GM13976 (cell line): ENCODE measurements at places on chromosomes 13 and 19.
A peak's percentile ranks its signal among the peaks of the same experiment; 100 is the strongest.

GRCh38 chr13:19665427-19665859 lies 32.0 kb downstream of the MPHOSPH8 start:
- DNase-seq: no peak

- DNase-seq: no peak
Measured at GRCh38 chr13:83216479-83217245, 665.6 kb downstream of the SLITRK1 start.

DNA sequence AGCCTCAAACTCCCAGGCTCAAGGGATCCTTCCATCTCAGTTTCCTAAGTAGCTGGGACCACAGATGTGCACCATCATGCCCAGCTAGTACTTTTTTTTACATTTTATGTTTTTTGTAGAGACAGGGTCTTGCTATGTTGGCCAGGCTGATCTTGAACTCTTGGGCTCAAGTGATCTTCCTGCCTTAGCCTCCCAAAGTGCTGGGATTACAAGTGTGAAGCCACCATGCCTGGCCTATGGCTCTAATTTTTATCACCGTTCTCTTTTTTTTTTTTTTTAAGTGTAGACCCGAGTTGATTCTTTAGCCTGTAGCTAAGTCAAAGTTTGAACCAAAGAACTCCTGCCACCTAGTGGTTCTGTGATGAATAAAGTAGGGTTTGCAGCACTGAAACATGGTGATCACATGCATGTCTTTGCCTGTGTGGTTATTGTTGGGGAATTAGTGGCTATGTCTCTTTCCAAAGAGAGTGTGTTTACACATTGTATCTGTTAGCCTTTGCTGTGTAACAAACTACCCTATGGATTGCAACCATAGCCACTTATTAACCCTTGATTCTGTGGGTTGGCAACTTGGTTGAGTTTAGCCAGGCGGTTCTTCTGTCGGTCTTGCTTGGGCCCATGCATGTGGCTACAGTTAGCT lies 11.6 kb downstream of the NFILZ start:
- peak; percentile 55 for DNase-seq

DNA sequence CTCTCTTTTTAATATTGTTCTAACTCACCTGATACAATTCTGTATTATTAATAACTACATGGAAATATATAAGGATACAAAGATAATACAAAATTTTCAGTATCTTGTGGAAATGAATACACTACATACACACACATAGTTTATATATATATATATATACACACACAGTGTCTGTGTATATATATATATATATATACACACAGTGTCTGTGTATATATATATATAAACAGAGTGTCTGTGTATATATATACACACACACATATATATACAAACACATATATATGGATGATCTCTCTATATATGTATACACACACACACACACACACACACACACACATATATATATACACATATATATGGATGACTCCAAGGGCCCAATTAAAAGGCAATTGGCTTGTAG lies 749.1 kb downstream of the DACH1 start:
- DNase-seq: no peak

- no peak for DNase-seq
Measured at GRCh38 chr19:35316560-35316959, 12.4 kb upstream of the CD22 start.

DNA sequence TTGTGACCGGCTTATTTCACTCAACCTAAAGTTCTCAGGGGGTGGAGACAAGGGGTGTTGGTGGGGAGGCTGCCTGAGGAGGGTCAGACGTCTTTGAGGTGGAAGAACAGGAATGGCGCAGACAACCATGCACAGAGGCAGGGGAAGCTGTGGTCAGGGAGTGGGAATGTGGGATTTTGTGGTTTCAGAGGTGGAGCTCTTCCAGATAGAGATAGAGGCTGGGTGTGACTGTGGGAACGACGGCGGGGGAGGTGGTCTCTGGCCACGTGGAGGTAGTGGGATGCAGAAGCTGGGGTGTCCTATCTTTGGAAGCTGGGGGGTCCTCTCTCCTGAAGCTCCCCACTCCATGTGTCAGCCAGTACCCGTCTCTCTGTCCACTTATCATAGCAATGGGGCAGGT lies 7.8 kb upstream of the KLK14 start:
- DNase-seq: no peak

DNA sequence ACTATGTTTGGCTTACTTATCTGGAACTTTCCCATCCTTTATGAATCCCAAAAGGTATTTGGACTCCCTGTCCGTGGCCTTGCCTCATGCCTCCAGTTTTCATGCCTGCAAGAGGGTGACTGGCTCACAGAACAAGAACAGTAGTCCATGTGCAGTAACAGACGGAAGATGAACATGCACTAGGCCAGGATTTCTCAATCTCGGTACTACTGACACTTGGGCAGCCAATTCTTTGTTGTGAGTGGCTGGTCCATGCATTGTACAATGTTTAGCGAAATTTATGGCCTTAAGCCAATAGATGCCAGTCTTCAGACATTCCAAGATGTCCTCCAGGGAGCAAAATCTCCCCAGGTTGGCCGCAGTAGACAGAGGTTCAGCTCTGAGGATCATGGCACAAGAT lies 61.9 kb downstream of the DOCK9 start:
- DNase-seq: no peak

DNA sequence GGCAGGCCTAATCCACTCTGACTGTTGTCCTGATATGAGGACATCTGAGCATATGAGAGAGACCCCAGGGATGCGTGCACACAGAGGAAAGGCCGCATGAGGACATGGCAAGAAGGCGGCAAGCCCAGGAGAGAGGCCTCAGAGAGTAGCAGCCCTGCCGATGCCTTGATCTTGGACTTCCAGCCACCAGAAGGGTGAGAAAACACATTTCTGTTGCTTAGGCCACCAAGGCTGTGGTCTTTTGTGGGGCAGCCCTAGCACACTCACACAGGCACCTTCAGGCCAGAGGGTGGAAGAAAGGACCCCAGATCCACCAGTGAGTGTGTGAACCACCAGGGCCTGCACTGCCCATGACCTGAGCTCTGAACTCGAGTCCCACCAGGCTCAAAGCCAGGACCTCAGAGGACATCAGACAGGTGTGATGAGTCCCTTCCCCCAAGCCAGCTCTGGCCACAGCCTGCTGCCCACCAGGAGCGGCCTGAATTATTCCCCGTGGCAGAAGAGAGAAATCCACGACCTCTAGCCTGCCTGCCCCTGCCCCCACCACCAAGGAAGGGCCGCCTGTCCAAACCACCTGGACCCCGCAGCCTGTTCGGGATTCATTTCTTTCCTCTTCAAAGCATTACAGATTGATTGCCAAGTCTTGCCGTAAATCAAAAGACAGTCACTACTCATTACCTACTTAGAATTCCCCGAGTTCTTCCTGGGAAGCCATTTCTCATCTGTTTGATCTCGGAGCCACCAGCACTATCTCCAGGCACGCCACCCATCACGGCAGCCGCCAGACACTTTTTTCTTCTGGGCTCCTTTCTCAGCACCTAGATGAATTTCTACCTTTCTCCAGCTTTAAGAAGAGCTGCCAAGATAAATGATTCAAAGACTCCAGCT lies 72.2 kb downstream of the CEBPG start:
- no peak for DNase-seq

- peak; percentile 24 for DNase-seq
Measured at GRCh38 chr13:27971776-27972477, 2.8 kb upstream of the CDX2 start.

GRCh38 chr13:44643256-44643655 lies 67.1 kb upstream of the TSC22D1 start:
- no peak for DNase-seq

- DNase-seq: peak; percentile 20
Measured at GRCh38 chr13:54029226-54029625, 1000.6 kb downstream of the OLFM4 start.

GRCh38 chr13:113848431-113849260 lies 15.2 kb downstream of the GAS6 start:
- no peak for DNase-seq

DNA sequence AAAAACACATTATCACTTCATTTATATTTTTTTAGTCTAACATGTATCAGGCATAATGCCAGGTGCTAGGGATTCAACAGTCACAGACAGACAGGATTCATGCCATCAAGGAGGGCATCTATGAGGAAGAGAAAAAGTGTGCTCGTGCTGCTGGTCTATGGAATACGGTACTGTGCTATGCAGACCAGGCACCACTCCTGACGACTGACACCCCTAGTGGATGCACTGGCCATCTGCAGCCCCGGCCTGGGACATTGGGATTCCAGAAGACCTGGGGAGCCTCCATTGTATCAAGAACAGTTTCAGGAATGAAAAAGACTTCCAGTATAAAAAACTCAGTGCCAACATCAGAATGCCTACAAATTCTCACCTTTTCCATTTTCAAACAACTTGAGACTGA lies 94.0 kb downstream of the KLF12 start:
- DNase-seq: no peak

DNA sequence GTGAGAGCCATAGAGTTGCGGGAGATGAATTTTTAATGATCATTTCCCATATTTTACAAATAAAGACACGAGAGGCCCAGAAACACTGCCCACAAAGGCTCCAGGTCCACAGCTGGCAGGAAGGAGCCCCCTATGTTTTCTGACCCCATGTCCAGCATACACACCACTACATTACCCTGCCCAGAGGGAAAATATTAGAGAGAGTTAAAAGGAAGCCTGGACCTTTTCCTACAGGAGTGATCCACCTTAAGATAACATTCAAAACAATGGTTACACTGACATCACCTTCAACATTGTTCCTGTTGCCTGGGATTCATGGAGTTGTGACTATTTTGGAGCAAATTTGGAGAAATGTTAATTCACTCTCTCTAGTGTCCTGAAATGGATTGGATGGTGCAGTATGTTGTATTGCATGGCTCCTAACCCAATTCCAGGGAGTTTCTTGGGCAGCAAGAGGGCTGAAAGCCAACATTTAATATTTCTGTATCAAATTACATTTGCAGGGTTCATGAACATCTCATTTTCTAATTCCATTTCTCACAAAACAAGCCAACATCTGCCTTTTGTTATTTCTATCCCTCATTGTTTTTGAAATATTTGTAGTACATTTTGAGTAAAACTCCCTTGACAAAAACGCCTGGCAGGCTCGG lies 172.5 kb downstream of the DLEU7 start:
- DNase-seq: no peak

DNA sequence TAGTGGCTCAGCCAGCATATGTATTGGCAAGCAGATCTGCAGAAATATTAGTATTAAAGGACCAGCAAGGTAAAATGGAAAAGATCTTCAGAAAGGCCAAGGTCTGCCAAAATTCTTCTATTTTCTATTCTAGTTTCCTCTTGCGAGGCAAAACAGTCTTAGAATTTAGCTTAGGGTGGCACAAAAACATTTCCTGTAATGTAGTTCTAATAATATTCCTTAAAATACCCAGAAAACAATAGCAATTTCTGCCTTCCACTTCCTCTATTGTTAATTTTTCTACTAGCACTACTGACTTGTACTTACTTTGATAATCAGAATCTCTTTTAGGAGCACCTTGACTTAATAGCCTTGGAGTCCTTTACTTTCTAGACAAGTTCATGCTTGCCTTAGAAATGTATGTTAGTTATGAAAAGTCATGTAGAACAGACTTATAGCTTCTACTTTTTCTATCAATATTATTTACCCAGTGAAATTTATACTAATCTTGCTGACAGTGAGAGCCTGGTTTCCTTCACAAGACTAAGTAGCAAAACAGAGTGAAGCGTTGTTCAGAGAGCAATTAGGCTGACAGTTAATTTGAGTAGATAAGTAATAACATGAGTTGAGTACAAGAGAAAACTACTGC lies 23.9 kb upstream of the LPAR6 start:
- no peak for DNase-seq

DNA sequence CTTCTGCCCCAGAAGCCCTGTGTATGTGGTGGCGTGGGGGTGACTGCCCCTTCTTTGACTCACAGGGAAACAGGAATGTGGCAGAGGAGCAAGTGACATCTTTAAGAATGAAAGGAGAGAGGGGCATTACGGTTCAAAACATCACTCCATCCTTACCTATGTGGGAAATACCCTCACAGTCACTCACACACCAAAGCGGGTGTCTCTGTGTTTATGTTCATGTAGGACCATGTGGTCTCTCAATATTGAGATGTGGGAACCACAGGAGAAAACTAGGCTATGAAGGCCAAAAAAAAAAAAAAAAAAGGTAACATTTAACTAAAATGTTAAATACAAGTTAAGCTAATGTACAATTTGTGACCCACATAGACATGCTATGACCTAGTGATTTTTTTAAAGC lies 153.6 kb upstream of the GPR12 start:
- DNase-seq: no peak
